ENCODE measurements at places on chromosomes 1 and 21.
A peak's percentile ranks its signal among the peaks of the same experiment; 100 is the strongest.

- no peak overlapping the region for H3K4me3 ChIP-seq
- DNase-seq = no peak
- no peaks in the 10 kb centered on the region for H3K36me3 ChIP-seq
- H3K4me1 ChIP-seq = no peaks in the 10 kb centered on the region
- H3K27ac ChIP-seq = no peak overlapping the region
These were observed 35.6 kb downstream of the LYST start for GRCh38 chr1:235831148-235831547.

DNA sequence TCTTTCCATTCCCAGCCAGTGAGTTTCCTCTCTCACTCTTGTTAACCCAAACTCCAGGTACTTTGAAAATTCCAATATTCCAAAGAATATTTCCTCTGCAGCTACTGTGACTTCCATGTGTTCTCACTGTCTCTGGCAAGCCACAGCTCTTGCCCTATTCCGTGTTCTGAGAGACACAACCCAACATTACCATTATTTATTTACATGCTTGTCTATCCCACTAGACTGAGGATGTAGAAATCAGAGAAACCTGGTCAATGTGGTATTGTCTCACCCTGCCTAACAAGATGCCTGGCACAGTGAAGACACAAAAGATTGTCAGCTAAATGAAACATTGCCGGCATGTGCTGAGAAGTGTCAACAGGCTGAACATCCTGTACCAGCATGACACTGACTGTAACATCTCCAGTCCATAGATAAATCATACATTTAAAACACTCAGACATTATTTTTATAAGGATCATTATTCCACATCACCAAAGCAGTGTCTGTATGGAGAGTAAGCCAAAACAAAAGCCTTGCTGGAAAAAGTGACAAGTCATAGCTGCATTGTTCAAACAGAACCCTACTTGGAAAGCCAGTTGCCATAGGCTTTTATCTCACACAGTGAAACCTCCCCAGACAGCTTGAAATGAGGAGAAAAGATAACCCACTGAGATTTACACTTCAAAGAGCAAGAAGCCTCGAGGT, 72.3 kb downstream of the SIPA1L2 start:
- no peaks in the 10 kb centered on the region for H3K27me3 ChIP-seq
- no peaks in the 10 kb centered on the region for H3K36me3 ChIP-seq
- peak overlapping the region; percentile 92 for H3K27ac ChIP-seq

GRCh38 chr1:206757524-206758266, 12.9 kb upstream of the IL19 start:
- no peaks in the 10 kb centered on the region for H3K36me3 ChIP-seq
- no peak overlapping the region for H3K27ac ChIP-seq

GRCh38 chr1:113747376-113747775, 11.9 kb downstream of the PHTF1 start:
- no peaks in the 10 kb centered on the region for H3K27me3 ChIP-seq
- H3K27ac ChIP-seq = no peak overlapping the region
- H3K4me1 ChIP-seq = no peaks in the 10 kb centered on the region
- DNase-seq = no peak
- H3K36me3 ChIP-seq = no peaks in the 10 kb centered on the region

DNA sequence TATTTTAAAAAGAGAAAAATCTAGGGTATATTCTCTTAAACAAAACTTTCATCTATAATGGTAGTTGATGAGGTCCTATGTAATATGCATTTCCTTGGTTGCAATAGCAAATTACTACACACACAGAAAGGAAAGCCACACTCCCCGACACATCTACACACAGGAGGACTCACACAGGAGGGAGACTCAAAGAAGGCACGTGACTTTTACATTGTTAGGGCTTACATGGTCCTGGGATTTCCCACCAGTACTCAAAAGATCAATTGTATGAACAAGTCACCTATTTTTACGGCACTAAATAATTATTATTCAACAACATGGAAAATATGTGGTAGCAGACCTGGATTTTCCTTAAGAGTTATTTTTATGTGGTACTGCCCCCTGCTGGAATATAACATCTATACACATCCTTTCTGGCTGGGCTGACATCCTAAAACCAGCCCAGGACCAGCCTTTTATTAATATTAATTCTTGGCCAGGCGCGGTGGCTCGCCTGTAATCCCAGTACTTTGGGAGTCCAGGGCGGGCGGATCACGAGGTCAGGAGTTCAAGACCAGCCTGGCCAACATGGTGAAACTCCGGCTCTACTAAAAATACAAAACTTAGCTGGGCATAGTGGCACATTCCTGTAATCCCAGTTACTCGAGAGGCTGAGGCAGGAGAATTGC, 33.9 kb upstream of the LGALS8 start:
- DNase-seq = peak; percentile 59
- H3K4me1 ChIP-seq = no peaks in the 10 kb centered on the region
- no peak overlapping the region for H3K27ac ChIP-seq
- H3K36me3 ChIP-seq = no peaks in the 10 kb centered on the region
- no peaks in the 10 kb centered on the region for H3K27me3 ChIP-seq
